ENCODE measurements at places on chromosomes 12 and 14.

GRCh38 chr14:72715850-72716228, 178.1 kb downstream of the DPF3 start:
- DNase-seq = no peak

- DNase-seq = no peak
These were observed 4.4 kb downstream of the LGALS3 start for GRCh38 chr14:55133416-55133815.

GRCh38 chr12:29050503-29050902, 98.6 kb upstream of the FAR2 start:
- DNase-seq = no peak

GRCh38 chr12:130816097-130816496, 23.0 kb downstream of the STX2 start:
- DNase-seq = no peak

GRCh38 chr12:108702595-108703320, 28.6 kb downstream of the CORO1C start:
- no peak for DNase-seq

- no peak for DNase-seq
These were observed 123.9 kb downstream of the SUDS3 start for GRCh38 chr12:118500299-118500698.
